ENCODE measurements at places on chromosomes 13 and 19. TPM values are rescaled to one million over a fixed set of nuclear protein-coding genes. Genes with fewer than 3 reads are reported as not detected.

Gene PLIN4
- 0.19 TPM for total RNA-seq

Gene NXNL1
- not detected for total RNA-seq

Gene MCEMP1
- not detected for total RNA-seq

Gene KCNC3
- 0.78 TPM for total RNA-seq

Gene SULT2B1
- 16.6 TPM for total RNA-seq

Gene KLK5
- total RNA-seq = not detected

Gene ZNF541
- not detected for total RNA-seq

Gene SLITRK1
- not detected for total RNA-seq

Gene TSHZ3
- 3.5 TPM for total RNA-seq

Gene SHISA7
- not detected for total RNA-seq

Gene ZNF723
- not detected for total RNA-seq

Gene CARM1
- 50.5 TPM for total RNA-seq

Gene CDC16
- total RNA-seq = 40.1 TPM

Gene MIER2
- 23.7 TPM for total RNA-seq

Gene KLK12
- total RNA-seq = not detected

Gene CEACAM3
- total RNA-seq = not detected

Gene PSG7
- total RNA-seq = not detected

Gene CFAP97D2
- total RNA-seq = not detected

Gene TNFSF9
- 5.7 TPM for total RNA-seq

Gene LILRA1
- total RNA-seq = not detected

Gene SH2D3A
- total RNA-seq = 16.9 TPM

Gene EPS8L1
- total RNA-seq = 6.8 TPM

Gene C19orf67
- not detected for total RNA-seq

Gene KIR3DL2
- total RNA-seq = not detected

Gene IGFL4
- 0.24 TPM for total RNA-seq

Gene KCNN1
- total RNA-seq = 0.95 TPM

Gene SLC46A3
- total RNA-seq = 1.3 TPM

Gene STARD13
- 5.2 TPM for total RNA-seq

Gene CRTC1
- 4.8 TPM for total RNA-seq
